ENCODE measurements at places on chromosomes 6 and 20. TPM values are rescaled to one million over a fixed set of nuclear protein-coding genes. Genes with fewer than 3 reads are reported as not detected.

The TNFRSF21 gene
- polyA plus RNA-seq, result 29.9 TPM

The LZTS3 gene
- 13.7 TPM for polyA plus RNA-seq

The OR2J3 gene
- not detected for polyA plus RNA-seq

The ADTRP gene
- 1.2 TPM for polyA plus RNA-seq

The SS18L1 gene
- 26.1 TPM for polyA plus RNA-seq

The FHL5 gene
- polyA plus RNA-seq, result 0.27 TPM

The RIMS1 gene
- polyA plus RNA-seq, result 2.8 TPM

The CALHM5 gene
- polyA plus RNA-seq, result 2.6 TPM

The CDH26 gene
- polyA plus RNA-seq, result 1.6 TPM

The FAXC gene
- 5.8 TPM for polyA plus RNA-seq

Measured in left kidney (tissue), 8 donors.